ENCODE measurements at places on chromosomes 2 and 18.

GRCh38 chr18:12748671-12749070 lies 45.8 kb downstream of the PSMG2 start:
- no peak for DNase-seq

DNA sequence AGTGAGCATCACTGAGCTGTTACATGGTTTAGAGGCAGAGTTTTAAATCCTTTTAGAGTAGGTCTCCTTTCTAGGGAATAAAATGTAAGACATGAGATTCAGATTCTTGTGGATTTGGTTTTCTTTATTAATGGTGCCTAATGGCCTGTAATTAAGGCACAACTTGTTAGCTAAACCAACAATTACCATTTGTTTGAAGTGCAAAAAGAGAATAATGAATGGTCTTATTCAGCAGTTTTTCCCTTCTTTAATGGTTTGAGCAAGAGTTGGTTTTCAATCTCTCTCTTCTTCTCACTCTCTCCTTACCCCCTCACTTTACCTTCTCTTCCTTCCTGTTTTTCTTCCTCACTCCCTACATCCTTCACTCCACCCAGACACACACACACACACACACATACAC lies 312.2 kb upstream of the TRIB2 start:
- DNase-seq = no peak

DNA sequence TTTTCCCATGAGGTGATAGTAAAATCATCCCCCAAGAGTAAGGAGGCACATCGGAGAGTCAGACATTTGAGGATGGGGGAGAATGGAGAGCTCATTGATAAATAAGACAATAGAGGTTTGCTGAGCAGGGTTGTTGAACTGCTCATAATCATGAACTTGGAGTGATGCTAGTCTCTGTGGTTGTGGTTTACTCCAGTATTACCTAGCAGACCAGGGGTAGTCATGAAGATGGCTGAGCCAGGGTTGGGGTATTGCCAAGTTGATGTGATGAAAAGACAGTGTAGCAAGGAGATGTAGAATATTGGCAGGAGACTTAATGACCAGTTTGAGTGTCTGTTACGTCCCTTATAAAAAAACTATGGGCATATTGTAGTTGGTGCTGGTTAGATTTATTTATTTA lies 25.4 kb downstream of the CYBRD1 start:
- no peak for DNase-seq

DNA sequence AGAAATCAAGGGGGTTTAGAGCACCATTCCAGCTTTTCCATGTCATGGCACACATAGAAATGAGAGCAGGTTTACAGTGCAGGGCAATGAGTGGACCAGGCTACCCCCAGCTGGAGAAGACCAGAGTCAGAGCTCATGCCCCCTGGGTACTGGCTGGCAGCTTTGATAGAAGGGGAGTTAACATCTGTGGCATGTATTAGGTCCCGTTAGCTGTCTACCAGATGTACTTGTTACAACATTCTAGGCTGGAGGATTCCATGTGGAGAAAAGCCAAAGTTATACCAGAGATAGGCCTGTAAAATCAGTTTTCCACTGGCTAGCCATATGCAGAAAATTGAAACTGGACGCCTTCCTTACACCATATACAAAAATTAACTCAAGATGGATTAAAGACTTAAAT lies 109.2 kb downstream of the CCDC85A start:
- DNase-seq = no peak

DNA sequence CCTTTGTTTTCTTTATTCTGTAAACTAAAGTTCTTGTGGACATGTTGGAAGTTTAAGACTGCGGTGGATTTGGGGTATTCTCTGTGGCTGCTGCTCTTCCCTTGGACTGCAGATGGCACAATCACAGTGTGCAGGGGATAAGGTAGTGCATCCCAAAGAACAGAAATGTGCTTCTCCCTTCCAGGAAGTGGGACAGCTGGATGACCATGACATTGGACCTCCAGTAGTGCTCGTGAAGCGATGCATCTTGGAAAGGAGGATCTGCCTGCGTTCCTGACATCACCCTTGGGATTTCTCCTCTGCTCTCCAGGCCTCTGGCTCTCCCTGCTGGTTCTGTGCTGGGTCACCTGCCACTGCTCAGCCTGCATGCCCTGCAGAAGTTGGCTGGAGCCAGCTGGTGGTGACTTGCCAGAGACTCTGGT lies 109.9 kb downstream of the SLC4A3 start:
- no peak for DNase-seq

DNA sequence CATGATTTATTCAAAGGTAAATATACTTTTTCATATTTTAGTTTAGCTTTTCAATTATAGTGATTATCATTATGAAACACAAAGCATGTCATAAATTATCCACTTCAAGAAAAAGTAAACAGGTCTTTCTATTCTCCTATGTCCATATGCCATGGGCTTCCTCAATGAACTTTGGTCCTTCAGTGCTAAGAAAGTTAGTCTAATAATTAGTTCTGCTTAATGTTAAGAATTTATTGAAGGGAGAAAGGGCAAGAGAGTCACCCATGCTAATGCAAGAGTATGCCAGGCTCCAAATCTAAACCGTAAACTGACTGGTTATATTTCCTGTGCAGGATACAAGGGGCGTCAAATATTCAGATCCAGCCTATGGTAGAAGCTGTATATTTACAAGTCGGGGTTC lies 96.2 kb downstream of the GORASP2 start:
- DNase-seq = no peak

DNA sequence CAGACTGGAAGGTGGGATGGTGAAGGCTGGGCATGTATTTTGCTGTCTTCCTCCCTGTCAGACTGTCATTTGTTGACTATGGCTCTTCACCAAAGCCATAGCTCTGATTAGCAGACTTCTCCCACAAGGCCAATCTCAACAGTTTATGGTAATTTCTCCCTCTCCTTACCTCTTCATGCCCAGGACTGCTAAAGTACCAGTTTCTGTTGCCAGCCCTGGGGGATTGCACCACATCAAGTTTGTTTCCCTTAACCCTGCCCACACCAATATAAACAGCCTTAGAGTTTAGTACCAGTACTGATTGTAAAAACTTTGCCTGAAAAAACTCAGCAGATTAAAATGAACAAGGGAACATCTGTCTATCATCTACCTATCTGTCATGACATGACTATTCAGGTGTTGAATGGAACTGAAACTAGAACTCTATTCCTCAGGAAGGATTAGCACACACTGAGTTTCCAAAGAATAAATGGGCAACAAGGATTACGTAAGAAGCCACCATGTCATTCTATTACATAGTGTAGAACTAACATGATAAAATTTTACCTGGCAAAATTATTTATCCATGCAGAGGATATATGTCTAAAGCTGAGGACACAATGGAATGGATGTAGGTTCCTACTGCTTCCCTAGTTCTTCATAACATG lies 13.7 kb downstream of the FEZ2 start:
- no peak for DNase-seq

DNA sequence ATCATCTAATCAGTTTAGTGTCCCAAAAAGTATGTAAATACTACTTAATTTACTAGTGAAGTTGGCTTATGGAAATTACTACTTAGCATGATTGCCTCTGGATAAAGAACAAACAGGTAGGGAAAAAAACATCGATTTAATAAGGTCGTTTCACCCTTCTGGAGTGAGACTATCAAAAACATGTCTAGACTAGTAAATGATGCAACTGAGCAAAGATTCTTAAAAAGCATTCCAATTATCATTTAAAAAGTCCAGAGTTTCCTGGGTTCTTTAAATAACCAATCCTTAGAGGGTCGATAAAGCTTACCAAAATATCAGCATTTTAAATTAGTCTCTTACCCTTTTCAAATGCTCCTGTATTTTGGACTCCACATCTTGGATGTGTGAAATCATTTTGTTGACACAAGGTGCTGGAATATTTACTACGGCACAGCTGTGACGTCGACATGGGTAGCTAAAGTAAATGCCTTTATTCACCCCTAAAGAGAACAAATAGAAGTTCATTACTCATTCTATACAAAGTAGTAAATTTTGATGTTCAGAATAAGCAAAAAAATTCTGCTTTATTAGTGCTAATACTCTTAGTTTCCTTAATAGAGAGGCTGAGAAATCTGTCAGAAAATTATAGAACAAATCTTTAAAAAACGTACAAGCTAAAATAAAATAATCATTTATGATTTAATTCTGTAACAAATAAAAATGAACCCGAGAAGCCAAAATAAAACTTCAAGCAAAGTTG lies 70.6 kb downstream of the CCDC178 start:
- DNase-seq = no peak

DNA sequence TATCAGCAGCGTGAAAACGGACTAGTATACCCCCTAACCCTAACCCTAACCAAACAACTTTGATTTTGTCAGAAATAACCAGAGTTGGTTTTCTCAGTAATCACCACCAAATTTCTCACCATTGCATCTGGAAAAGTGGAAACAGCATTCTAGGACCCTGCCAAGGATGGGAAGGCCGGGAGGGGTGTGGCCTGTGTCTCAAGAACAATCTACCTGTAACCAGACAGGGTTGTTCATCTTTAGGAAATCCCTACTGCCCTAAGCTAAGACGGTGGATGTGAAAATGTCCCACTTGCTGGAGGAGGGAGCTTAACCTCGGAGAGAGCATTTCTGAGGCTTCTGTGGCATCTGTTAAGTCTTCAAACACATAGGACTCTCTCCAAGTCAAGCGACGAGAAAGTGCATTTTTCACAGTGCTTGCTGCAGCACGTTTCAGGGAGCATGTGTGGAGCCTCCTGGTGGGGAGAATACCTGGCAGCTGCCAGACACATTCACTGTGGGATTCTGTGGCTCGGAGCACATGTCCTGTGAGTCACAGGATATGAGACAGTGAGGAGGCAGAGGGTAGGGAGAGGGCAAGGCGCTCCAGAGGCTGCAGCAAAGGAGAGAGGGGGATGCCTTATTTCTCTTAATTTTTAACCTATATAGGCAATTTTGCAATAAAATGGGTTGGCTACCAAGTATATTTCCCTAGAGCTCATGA lies 207.5 kb downstream of the SPP2 start:
- no peak for DNase-seq

GRCh38 chr2:60979231-60979630 lies 38.3 kb upstream of the PEX13 start:
- DNase-seq = no peak

DNA sequence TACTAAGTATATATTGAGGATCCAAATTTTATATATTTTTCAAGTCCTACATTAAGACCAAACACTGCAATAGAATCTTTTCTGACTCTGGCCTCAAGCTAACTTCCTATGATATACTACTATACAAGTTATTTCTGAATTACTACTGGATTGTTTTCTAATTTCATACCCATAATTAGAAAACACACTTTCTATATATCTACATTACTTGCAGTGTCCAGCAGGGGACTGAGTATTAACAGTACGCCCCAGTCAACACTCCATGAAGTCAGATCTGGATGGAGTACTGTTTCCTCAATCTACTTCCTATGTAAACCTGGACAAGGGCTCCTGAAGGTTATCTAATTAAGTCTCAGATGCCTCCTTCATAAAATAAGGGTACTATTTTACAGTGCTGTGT lies 26.5 kb downstream of the RMP24 start:
- DNase-seq = no peak

DNA sequence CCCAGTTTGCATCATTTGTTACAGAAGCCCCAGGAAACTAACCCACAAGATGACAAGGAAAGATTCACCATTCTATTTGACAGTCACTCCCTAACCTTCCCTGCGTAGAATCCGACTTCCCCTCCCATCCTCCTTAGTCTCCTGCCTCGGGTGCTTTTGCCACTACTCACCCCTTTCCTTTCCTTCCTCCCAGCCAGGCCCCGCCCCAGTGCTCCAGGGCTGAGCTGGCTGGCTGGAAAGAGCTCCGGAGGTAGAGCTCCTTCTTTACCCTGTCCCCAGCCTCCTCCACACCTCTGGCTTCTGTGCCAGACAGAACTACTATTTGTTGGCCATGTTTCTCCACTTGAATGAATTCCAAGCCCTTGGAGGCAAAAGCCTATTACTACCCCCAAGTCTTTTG lies 317.6 kb upstream of the NCKAP5 start:
- no peak for DNase-seq

GRCh38 chr2:47676261-47676926 lies 106.6 kb upstream of the MSH6 start:
- DNase-seq = no peak

- no peak for DNase-seq
Measured at GRCh38 chr2:174376967-174377366, 18.6 kb upstream of the SCRN3 start.

GRCh38 chr18:27843783-27844777 lies 332.9 kb downstream of the CDH2 start:
- no peak for DNase-seq

DNA sequence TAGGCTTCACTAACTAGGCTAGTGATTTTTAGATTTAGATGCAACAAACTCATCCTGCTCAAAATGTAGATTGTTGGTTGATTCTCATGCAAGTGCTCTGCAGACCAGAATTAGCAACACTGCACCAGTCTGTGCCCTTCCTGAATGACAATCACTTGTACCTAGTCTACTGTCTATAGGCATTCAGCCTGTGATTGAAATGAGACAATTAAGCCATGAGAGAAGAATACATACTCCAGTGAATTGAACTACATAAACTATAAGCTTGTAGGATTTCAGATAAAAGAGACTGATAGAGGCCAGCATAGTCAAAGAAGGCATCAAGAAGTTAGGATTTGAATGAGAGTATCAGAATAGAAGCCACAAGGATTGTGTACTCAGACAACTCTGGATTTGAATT lies 138.3 kb upstream of the NRXN1 start:
- no peak for DNase-seq

DNA sequence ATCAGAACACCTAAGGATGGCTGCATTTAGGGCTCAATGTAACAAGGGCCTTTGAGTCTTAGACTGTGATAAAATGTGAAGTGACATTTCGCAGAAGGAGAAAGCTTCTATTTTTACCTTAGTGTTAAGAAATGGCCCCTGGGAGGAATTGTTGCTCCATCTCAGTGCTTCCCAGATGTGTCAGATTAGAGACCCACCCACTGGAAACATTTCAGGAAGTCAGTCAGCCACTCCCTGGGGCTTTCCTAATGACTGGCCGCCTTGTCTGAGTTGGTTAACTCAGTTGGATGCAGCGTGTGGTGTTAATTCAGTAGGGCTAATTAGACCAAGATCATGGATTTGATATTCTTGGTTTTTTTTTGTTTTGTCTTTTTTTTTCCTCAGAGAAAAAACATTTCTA lies 355.9 kb downstream of the PIK3C3 start:
- no peak for DNase-seq

DNA sequence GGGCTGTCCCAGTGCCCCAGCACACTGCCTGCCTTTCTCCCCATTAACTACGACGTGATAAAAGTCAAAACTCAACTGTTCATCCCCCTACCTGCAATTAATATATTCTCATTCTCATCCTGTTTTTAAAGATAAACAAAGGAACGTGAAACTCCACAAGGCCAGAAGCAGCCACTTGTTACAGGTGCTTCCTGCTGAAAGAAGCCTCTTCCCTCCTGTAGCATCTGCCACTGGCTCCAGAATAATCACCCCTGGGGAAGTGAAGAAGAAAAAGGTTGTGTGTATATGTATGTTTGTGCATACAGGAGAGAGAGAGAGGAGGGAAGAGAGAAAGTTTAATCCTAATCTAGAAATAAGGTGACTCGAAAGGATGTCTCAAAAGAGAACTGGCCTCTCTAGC lies 27.1 kb downstream of the KIAA2012 start:
- no peak for DNase-seq

DNA sequence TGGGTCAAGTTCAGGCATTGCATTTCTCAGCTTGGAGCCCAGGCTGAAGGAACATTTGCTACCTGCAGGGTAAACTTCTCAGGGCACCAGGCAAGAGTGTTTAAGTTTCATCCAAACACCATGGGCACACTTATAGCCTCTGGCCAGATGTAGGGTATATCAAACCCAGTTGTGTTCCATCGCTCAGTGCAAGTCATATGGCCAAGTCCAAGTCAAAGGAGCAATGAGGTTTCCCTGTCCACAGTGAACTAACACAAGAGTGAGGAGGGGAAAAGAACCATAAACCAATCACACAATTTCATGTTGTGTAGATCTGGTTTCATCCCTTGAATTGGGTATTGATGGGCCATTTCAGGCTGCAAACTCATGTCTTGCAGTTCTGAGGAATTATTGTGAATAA lies 107.2 kb downstream of the SOX11 start:
- DNase-seq = no peak
